Activated CD4-positive, alpha-beta memory T cell treated with anti-CD3 and anti-CD28 coated beads for 36 hours (primary cell): ENCODE measurements at places on chromosomes 13 and 19.
A peak's percentile ranks its signal among the peaks of the same experiment; 100 is the strongest.

GRCh38 chr19:11091703-11092153, 2.5 kb downstream of the LDLR start:
- DNase-seq: peak; percentile 78

DNA sequence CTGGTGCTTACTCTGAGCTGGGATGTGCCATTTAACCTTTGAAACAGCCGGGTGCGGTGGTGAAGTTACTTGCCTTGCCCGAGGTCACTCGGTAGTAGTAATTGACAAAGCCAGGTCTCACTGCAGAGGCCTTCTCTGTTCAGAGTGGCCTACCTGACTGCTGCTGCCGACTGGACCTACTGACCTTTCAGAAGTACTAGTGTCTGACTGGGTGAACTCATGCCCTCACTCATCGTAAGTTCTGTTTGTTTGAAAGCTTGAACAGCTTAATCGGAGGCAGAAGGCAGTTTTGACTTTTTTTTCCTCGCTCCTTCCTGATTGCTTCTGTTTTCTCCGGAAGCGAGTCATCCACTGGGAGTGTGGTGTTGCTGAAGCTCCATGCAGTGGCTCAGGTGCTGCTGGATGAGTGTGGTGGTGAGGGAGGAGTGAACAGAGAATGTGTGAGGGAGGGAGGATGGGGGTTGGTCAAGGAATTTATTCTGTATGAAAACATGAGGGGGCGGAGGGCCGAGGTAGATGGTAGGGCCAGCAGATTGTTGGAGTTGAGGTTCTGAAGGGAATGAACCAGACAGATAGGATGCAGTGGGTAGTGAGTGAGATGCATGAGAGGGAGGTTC, 2.7 kb downstream of the SPINT2 start:
- no peak for DNase-seq

DNA sequence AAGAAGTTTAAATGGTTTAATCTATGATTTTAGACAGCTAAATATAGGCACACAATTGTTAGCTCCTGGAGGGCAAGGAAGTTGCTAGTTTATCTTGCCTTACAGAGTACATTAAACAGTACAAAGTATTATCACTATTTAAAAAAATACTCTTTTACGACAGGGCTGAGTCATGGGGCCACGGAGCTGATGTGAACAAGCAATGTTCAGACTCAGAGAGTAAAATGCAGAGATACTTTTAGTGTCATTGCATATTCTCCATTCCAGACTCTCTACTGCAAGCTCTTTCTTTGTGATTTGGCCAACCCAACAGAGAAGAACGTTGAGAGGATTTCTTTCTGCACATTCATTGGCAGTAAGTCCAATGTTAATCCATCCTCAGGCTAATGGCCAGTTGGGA, 352.4 kb downstream of the SPRY2 start:
- DNase-seq: no peak

- DNase-seq: no peak
Measured at GRCh38 chr13:29856426-29856825, 6.0 kb upstream of the UBL3 start.

GRCh38 chr13:86579662-86580061, 780.4 kb upstream of the SLITRK6 start:
- no peak for DNase-seq

- DNase-seq: no peak
Measured at GRCh38 chr13:72700509-72700908, 26.9 kb downstream of the MZT1 start.

DNA sequence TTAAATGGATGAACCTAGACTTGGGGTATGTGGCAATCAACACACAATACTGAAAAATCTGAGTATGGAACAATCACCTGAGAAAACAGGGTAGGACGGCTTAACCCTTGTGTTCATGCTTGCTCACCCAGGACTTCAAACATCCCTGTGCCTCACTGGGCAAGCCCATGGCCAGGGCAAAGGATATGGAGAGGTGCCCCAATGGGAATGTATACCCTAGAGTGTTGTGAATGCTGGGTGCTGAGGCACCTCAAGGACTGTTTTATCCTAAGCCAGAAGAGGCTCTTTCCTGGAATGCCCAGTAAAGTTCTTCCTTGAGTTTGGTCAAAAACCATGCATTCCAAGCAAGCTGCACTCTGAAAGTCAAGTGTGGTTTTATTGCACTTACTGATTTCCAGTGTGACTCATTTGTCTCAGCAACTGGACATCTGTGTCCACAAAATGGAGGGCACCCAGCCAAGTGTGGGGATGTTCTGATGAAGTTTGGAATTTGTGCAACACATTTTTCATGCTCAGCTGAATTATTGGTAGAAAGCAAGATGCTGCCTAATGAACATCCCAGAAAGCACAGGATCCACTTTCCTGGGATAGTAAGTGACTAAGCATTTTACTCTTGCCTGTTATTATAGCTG, 531.3 kb downstream of the RFC3 start:
- DNase-seq: no peak

DNA sequence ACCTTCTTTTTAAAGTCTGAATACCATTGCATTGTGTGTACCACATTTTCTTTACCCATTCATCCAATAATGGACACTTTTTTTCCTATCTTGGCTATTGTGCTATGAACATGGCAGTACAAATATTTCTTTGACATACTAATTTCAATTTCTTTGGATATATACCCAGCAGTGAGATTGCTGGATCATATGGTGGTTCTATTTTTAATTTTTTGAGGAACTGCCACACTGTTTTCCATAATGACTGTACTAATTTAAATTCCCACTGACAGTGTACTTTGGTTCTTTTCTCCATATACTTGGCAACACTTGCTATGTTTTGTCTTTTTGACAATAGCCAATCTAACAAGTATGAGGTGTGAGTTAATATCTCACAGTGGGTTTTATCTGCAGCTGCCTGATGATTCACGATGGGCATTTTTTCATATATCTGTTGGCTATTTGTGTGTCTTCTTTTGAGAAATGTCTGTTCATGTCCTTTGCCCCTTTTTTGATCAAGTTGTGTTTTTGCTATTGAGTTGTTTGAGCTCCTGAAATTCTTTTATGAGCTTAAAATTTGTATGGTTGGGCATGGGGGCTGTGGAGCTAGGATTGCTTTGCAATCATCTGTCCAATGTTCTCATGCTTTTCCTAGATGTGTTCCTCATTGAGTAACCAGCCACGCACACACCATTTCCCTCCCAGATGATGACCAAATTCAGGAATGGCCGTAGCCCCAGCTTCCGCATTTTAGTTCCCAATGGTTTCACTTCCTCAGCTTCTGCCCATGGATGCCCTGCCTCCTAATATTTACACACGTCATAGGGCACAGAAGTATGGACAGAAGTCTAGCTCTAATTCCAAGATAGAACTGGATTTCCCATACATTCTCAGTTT, 380.0 kb upstream of the SGCG start:
- no peak for DNase-seq

- DNase-seq: peak; percentile 75
Measured at GRCh38 chr19:46828484-46828883, 22.2 kb downstream of the AP2S1 start.

DNA sequence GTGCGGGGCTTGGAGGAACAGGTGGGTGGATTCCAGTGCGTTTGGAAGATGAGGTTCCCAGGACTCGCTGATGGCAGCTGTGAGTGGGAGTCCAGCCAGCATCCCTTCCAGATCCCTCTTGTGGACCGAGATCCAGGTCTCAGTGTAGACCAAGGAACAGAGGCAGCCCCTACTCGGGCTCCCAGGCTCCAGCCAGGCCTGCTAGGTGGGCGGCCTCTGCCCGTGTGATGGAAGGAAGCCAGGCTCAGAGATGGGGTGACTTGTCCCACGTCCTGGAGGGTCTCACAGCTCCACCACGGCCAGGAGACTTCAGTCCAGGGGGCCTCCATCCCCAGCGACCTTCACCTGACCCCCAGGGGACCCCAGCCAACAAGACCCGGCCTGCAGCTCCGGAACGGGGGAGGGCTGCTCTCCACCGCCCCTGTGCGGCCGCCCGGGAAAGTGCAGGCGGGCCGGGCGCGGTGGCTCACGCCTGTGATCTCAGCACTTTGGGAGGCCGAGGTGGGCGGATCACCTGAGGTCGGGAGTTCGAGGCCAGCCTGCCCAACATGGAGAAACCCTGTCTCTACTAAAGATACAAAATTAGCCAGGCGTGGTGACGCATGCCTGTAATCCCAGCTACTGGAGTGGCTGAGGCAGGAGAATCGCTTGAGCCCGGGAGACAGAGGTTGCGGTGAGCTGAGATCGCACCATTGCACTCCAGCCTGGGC, 729 bp upstream of the MADCAM1 start:
- peak; percentile 72 for DNase-seq

DNA sequence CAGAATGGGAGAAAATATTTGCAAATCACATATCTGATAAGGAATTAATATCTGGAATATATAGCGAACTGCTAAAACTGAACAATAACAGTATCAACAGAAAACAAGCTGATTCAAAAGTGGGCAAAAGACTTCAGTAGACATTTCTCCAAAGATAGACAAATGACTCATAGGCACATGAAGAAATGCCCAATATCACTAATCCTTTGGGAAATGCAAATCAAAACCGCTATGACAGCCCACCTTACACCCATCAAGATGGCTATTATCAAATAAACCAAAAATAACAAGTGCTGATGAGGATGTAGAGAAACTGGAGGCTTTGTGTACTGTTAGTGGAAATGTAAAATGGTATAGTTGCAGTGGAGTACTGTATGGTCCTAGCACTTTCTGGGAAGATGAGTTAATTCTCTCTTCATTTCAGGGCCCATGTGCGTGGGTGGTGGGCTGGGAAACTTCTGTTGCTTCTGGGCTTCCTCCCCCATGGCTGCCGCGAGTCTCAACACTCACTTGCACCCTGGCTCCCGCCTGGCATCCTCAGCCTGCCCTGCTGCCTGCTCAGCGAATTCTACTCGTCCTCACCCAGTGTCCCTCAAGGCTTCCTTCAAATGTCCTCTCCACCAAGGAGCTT, 12.4 kb upstream of the GJA3 start:
- peak; percentile 48 for DNase-seq

DNA sequence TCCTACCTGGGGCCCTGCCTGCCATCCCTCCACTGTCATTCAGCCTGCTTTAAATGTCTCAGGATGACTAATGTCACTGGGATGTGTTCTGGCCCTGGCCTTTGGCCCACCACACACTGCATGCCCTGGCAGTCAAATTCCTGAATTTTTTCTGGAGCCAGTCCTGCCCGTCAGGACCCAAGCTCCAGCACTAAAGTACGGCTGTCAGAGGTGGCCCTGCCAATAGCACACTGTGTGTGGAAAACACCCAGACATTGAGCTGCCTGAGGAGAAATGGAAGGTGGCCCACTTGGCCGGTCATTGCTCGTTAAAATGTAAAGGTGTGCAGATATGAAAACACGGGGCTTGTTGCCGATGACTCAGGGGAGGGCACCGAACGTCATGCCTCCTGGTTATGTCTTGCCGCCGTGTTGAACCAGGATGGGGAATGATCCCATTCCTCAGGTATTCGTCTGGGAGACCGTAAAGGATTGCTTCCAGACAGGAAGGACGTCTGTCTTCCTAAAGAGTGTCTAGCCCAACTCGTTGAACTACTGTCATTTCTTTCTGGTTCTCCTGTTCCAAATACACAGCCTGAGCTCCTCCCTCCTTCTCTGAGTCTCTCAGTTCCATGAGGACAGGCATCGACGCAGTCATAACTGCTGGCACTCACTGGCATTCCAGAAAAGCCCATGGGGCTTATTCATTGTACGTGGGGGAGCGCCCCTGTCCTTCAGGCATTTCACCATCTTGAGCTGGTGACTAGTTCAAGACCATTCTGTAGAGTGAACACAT, 40.6 kb downstream of the COL4A2 start:
- DNase-seq: no peak

DNA sequence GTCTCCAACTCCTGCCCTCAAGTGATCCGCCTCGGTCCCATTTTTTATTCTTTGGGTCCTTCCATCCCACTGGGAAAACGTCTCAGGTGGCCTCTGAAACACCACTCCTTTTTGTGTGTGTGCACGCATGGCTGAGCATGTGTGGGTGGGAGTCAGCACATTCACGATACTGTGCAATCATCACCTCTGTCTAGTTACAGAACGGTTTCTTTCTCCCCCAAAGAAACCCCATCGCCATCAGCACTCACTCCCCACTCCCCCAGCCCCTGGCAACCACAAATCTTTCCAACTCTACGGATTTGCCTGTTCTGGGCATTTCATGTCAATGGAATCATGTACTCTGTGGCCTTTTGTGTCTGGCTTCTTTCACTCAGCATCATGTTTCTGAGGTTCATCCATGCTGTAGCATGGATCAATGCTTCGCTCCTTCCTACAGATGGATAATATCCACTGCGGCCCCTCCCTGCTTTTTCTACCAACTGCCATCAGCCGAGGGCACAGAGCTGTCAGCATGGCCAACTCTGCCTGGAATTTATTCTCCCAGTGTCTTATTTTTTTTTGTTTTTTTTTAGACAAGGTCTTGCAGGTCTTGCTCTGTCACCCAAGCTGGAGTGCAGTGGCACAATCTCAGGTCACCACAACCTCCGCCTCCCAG, 9.7 kb downstream of the F2RL3 start:
- DNase-seq: no peak

GRCh38 chr19:44718441-44719261, 19.7 kb downstream of the CEACAM16 start:
- DNase-seq: no peak

DNA sequence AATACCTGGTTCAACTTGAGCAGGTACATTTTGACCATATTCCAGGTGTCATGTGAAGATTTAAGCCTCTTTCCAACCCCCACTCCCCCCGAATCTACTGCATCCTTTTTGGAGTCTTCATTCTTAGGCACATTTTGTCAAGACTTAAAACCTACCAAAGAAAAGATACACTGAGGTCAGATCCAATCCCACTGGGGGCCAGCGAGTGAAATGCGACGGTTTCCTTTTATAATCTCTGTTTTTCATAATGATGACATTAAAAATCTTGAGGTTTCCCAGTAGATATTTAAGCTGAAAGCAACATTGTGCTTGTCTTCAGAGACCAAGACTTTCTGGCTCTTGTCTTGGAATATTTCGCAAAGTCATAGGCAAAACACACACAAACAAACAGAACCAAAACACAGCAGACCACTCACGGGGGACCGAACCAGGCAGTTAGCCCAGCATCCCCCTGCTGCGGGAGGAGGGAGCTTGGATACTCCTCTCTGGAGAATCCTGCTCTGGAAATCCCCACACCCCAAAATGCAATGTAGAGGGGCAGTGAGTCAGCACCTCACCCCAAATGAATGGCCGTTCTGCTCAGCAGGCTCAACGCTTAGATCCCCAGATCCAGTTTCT, 506 bp upstream of the GAS6 start:
- DNase-seq: no peak

- DNase-seq: no peak
Measured at GRCh38 chr13:108276060-108276459, 6.5 kb downstream of the TNFSF13B start.

DNA sequence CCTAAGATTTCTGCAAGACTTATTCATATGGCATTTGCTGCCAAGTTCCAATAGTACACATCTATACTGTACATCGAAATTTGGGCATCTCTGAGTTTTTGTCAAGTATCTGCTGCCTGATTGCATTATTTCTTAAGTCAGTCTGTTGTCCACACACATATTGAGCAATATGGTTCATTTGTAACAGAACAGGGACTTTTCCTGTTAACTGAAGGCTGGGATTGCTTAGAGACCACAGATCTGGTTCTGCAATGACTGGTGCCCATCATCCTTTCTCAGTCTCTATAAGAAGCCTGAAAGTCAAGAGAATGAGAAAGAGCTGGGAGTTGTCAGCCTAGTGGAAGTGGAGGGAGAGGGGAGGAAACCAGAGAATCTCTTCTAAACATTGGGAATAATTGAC, 22.5 kb upstream of the MYCBP2 start:
- DNase-seq: no peak
